ENCODE measurements at places on chromosomes 3 and 15. TPM values are rescaled to one million over a fixed set of nuclear protein-coding genes. Genes with fewer than 3 reads are reported as not detected.

MLF1 gene
- 88.4 TPM for polyA plus RNA-seq

NPAP1 gene
- 0.09 TPM for polyA plus RNA-seq

HAUS2 gene
- 14.5 TPM for polyA plus RNA-seq

SLC2A2 gene
- not detected for polyA plus RNA-seq

FGF12 gene
- 1.6 TPM for polyA plus RNA-seq

RTP1 gene
- polyA plus RNA-seq: not detected

SPTSSB gene
- 0.59 TPM for polyA plus RNA-seq

CCDC33 gene
- not detected for polyA plus RNA-seq

C3orf20 gene
- polyA plus RNA-seq: 0.11 TPM

PRSS50 gene
- polyA plus RNA-seq: 0.19 TPM

DPPA2 gene
- polyA plus RNA-seq: not detected

PLA2G4F gene
- polyA plus RNA-seq: not detected

LMAN1L gene
- not detected for polyA plus RNA-seq

GRCh38 chr15:85059734-85060133 lies 78.1 kb downstream of the PDE8A start:
- no peak for DNase-seq

DNA sequence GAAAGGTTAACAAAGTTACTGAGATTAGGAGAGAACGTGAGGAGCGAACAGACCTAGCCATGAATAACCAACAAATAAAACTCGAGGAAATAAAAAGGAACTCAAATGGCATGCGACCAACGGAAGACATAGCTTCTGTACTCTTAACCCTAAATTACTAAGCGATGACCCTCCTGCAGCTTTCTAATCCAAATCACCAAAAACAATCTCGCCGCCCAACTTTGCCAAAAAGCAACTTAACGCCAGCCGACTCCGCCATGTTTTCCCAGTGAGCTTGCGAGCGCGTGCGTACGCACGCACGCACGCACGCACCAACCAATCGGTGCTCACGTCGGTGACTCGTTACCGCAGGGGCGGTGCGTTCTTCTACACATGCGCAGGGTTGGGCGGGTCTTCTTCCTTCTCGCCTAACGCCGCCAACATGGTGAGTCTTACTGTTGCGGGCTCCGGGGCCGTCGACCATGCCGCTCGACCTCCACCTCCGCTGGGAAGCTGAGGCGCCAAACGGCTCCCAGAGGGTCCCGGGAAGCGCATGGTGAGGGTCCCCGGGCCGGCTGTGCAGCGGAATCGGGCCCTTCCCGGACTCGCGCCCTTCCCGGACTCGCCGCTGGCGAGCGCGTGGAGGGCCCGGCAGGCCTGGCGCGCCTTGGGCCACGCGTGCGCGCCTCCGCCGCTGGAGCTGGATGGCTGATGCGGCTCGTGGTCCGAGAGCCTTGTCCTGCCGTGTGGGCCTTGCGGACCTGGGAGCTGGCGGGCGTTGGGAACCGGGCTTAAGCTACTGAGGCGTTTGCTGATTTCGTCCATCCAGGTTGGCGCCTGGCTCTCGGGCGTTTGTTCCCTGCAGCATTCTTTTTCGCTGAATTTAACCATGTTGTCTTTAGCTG lies at the start of gene RPL14:
TSS of gene RPL14 (plus strand) at position 400 of the 884 bp plus-strand sequence. CDS start at position 533, 133 bp downstream.
- peak; percentile 96 for DNase-seq

GRCh38 chr3:141853629-141854168 lies 22.7 kb upstream of the ATP1B3 start:
- DNase-seq: no peak

DNA sequence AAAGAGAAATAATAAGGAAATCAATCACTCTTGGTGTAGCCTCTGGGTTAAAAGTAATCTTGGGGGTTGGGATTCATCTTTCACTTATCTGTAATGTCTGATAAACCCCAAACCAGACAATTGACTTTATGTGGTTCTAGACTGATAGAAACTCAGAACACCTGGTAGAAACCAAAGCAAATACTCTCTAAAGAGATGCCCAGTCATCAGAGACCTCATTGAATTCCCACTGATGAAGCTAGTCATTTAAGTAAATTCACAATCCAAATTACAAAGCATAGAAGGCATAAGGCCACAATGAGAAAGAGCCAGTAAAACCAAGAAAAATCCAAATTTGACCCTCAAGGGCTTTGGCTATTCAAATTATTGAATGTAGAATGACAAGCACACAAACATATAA lies 250.6 kb downstream of the MBNL1 start:
- DNase-seq: no peak

DNA sequence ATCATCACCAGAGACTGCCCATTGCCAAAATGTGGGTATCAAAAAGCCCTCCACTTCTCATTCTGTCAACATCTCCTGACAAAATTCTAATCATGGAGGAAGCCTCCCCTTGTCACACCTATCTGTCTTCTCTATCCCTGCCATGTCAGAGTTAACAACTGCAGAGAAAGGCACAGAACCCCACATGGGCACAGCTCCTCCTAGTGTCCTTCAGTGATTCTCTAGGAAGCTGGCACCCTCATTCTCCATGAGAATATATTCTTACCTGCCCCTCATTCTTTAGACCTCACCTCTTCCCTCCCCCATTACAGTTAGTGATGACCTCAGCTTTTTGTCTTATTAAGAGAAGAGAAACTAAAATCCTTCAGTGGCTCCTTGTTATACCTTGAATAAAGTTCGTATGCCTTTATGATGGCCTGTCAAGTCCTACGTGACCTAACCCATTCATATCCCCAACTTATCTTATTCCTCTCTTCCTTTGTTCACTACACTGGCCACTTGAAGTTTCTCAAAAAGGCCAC lies 44.6 kb downstream of the NME9 start:
- no peak for DNase-seq

DNA sequence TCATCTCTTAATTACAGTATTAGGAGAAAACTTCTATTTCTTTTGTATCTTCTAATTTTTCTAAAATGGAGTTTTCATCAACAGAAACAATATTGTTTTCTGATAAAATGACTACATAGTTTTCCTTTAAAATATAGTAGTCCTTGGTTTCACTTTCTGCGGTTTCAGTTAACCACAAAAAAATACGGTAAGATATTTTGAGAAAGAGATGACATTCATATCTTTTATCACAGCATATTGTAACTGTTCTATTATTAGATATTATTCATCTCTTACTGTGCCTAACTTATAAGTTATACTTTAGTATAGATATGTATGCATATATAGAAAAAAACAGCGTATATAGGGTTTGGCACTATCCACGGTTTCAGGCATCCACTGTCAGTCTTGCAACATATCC lies 2.3 kb downstream of the B4GALT4 start:
- DNase-seq: no peak

GRCh38 chr3:142858043-142858442 lies 30.8 kb downstream of the PCOLCE2 start:
- no peak for DNase-seq

- DNase-seq: no peak
These were observed 143.3 kb downstream of the CMSS1 start for GRCh38 chr3:99960941-99961340.

DNA sequence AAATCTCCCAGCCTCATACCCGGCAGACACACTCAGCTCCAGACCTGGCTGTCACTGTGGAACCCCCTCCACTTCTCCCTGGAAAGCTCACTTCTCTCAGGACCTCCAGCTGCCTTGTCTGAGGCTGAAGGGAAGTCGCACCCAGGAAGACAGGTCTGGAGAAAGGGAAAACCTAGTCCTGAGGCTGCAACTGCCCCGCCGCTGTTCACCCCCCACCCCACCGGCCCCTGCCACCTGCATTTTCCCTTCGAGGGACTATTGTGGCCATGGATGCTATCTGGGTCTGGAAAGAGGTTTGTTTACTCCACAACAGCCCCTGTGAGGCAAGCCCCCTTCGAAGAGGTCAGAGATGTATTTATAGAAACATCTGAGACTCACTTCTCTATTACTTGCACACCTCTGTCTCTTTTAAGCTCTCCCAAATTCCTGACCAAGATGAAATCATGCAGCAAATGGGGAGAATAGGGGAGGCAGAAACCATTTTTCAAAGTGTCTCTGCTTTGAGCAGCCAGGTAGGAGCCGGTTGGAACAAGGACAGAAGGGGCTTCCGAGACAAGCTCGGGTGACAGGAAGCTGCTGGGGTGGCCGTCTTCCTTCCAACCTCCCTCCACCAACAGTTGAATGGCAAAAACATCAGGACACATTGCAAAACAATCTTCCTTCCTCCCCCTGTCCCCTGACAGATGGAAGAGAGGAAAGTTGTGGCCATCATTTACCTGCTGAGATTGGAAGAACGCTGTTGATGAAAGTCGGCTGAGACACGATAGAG lies 518 bp downstream of the COLQ start:
- DNase-seq: no peak

- DNase-seq: no peak
These were observed 97.1 kb upstream of the ICE2 start for GRCh38 chr15:60576044-60576443.

GRCh38 chr15:64842986-64843561 lies 1.4 kb downstream of the PLEKHO2 start:
- DNase-seq: no peak

- no peak for DNase-seq
These were observed 139.8 kb downstream of the RAB11A start for GRCh38 chr15:66008940-66009562.

- DNase-seq: no peak
These were observed 738 bp downstream of the YEATS2 start for GRCh38 chr3:183698318-183698751.

DNA sequence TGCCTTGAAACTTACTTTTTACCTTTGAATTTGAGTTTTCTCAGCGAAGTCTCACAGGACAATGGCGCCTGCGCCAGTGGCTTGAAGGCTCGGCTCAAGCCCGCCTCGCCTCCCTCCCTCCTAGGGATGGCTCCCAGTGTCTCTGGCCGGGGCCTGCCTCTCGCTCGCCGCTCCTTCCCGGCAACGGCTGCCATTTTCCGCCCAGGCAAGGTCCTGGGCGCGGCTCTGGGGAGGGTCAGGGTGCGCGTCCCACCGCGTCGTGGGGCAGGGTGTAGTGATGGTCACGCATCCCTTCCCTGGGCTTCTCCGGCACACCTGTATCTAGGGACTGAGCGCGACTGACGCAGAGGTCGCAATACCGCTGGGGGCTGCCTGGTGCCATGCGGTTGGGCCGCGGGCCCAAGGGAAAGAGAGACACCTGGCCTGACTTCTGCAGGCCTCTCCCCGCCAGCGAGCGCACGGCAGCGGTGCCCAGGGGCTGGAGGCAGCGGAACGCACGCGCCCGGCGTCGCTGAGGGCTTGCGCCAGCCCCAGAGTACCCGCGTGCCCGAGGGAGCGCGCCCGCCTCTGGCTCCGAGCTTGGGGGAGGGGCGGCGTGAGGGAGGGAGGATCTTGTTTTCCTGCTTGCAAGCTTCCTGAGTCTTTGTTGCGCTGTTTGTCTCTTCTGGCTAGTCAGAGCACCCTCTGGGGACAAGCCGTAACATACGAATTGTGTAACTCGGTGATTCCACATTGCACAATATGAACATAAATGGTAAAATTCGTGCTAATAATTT lies 20.7 kb upstream of the FEM1B start:
- DNase-seq: no peak
